ENCODE measurements at places on chromosomes 12 and 14.

DNA sequence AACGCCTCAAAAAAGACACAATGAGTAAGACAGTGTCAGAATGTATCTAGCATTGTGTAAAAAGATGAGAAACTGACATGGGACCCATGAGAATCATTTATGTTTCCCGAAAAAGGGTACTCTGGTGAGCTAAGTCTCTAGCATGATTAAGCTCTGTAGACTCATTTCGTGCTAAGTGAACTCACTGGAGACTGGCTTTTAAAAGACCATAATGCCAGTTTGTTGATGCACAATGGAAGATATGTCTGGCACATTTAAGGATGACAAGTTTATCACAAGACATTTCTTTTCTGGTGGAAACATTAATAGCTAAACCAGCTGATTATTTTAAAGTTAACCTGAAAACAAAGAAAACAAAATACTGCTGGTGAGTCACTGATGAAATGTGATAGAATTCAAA, 233.5 kb downstream of the SLC2A13 start:
- no peak for DNase-seq

DNA sequence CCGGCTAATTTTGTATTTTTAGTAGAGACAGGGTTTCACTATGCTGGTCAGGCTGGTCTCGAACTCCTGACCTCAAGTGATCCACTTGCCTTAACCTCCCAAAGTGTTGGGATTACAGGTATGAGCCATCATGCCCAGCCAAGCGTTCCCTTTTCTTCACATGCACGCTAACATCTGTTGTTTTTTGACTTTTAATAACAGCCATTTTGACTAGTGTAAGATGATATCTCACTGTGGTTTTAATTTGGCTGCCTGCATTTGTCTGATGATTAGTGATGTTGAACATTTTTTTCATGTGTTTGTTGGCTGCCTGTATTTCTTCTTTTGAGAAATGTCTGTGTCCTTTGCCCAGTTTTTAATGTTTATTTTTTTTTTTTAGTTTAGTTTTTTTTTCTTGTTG, 10.2 kb upstream of the YARS2 start:
- no peak for DNase-seq

DNA sequence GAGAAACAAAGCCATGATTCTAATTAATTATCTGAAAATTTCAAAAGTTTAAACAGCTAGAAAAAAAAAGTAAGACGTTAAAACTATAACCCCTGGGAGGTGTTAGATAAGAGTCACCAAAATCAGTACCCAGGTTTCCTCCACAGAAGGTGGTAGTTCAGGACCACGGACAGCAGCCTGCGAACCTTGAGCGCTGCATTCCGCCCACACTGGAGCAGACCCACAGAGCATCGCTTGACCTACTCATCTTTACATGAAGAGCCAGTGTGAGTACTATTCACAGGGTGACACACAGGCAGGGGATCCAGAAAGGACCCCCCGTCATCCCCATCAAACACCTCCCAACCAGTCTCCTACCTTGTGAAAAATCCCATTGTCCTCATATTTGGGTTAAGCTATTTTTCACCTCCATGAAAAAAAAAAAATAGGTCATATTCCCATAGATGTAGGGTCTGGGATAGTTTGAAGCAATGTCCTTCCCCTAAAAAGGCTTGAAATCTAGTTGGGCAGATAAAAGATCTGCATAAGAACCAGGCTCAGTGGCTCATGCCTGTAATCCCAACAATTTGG, 8.8 kb upstream of the CHGA start:
- DNase-seq: no peak

DNA sequence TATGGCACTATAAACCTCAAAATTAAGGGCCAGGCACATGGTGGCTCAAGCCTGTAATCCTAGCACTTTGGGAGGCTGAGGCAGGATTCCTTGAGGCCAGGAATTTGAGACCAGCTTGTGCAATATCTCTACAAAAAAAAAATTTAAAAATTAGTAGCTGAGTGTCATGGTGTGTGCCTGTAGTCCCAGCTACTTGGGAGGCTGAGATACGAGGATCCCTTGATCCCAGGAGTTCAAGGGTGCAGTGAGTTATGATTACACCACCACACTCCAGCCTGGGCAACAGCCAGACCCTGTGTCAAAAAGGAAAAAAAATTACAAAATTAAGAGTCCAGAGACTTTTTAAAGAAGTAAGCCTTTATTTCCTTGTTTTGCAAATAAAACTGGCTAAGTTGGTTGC, 1.8 kb upstream of the GCN1 start:
- DNase-seq: no peak

GRCh38 chr12:96101806-96102205, 66.4 kb upstream of the LTA4H start:
- no peak for DNase-seq

- DNase-seq: no peak
Observed at GRCh38 chr14:65100922-65101541, 1.3 kb downstream of the MAX start.

- DNase-seq: peak; percentile 45
Observed at GRCh38 chr12:20369305-20370013, 1.1 kb downstream of the PDE3A start.

DNA sequence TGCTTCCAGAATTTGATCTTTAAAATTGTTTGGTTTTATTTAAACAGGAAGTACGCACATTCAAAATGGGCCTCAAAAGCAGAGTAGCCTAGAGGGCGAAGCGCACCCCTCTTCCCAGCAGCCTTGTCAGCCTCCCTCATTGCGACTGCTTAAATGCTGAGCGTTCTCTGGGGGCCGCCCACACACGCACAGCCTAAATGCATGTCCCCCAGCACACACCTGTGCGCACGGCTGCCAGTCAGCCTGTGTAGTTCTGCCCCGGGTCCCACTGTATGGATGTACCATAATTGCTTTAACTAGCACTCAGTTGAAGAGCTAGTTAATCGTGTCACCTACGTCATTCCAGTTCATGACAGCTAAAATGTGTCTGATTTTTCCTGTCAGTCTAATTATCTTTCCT, 79.3 kb downstream of the TESC start:
- DNase-seq: no peak

- DNase-seq: peak; percentile 75
Observed at GRCh38 chr12:117155278-117156060, 34.8 kb downstream of the FBXO21 start.

DNA sequence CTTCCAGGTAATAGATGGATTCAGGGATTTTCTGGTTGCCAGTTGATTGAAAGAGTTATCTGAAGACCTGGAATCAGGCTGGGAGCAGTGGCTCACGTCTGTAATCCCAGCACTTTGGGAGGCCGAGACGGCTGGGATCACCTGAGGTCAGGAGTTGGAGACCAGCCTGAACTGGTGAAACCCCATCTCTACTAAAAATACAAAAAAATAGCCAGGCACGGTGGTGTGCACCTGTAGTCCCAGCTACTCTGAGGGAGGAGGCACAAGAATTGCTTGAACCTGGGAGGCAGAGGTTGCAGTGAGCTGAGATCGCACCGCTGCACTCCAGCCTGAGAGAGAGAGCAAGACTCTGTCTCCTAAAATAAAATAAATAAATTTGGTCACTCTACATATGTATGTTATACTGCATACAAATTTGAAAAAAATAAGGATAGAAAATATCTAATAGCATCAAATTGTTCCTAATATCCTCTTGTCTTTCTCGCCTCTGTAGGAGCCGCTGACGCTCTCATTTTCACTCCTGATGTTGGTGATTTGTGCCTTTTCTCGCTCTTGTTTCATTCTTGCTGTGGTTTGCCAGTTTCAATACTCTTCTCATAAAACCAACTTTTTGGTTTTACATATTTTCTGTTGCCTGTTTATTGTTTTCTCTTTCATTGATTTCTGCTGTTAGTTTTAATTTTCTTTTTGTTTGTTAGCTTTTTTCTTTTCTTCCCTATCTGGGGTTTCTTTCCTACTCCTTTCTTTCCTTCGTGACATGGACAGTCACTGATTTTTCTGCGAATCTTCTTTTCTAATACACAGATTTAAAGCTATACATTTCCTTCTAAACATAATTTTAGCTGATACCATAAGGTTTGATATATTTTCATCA, 23.8 kb upstream of the PLD4 start:
- no peak for DNase-seq

DNA sequence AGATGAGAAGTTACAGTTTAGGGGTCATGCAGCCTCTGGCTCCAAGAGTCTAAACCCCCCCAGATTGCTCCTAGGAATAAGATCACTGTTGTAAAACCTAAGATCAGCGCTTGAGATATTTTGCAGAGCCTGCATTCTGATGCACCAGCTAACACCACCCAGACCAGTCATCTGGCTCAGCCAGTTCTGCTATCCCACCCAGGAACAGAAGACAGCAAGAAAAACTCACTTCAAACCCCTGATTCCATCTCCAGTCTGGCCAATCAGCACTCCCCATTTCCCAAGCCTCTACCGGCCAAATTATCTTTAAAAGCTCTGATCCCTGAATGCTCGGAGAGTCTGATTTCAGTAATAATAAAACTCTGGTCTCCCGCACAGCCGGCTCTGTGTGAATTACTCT, 158.6 kb downstream of the ZNF664 start:
- no peak for DNase-seq

- no peak for DNase-seq
Observed at GRCh38 chr14:25826105-25826504, 771.7 kb downstream of the NOVA1 start.

DNA sequence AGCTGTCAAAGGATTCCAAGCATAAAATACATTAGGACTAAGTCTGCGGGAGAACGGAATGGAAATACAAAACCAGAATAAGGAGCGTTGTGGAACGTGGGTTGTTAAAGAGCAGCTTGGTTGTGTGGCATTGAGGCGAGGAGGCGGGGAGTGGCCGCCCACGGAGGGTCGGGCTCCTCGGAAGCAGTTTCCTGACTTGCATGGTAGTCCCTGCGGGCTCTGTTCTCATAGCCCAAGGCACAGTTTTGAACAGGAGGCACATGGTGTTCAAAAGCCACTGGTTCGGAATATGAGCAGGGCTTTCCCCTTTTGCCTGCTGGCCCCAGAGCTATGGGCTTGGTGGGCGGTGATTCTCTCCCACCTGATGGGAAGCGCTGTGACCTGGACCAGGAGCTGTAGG, 12.2 kb downstream of the DDX51 start:
- DNase-seq: no peak

DNA sequence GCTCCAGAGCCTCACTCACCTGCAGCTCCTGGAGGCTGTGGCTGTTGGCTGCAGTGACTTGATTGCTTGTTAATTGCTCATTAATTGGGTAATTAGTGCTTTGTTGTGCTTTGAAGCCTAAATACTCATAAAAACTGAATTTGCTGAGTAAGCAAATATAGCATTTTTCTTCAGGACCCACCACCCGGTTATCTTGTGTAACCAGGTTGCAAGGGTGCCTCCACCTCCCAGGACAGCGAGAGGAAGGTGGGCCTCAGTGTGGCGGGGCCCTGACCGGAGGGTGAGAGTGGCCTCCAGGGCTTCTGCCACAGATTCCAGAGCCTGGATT, 48.7 kb downstream of the FBRSL1 start:
- no peak for DNase-seq

DNA sequence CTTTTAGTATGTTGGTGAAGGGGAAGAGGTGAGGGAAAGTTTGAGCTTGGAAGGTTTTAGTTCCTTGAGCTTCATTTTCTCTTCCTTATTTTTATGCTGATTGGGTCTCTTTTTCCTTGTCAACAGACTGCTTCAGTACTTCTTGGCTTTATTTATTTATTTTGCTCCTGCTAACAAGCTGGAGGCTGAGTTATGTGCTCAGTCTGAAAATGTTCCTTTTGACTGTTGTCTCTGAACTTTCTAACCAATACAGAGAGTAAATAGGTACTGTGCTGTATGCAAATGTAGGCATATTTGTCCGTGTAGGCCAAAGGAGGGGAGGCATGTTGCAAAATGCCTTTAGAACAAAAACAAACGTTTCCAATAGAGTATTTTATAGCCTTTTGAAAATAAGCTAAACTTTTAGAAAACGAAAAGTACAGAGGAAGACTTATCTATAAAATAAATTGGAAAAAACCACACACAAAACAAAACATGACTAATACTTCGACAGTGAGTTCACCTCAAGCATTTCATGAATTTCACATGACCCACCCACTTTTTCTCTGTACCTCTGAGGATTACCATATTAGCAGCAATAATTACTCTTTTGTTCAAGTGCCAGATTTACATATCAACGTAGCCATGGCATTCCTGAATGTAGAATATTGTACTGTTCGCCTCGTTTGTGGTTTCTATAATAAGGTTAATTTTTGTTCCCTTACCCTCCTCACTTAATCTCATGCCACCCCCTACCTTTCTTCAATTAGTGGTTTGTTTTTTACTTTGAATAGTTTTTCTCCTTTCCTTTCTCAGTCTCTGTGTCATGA, 4.7 kb upstream of the CREBL2 start:
- DNase-seq: no peak

- no peak for DNase-seq
Observed at GRCh38 chr12:66199831-66200509, 11.0 kb downstream of the IRAK3 start.

GRCh38 chr12:65157091-65157490, 12.3 kb upstream of the LEMD3 start:
- DNase-seq: no peak

- no peak for DNase-seq
Observed at GRCh38 chr14:44979273-44979672, 17.3 kb downstream of the TOGARAM1 start.

- no peak for DNase-seq
Observed at GRCh38 chr12:124480469-124481256, 86.7 kb downstream of the NCOR2 start.

DNA sequence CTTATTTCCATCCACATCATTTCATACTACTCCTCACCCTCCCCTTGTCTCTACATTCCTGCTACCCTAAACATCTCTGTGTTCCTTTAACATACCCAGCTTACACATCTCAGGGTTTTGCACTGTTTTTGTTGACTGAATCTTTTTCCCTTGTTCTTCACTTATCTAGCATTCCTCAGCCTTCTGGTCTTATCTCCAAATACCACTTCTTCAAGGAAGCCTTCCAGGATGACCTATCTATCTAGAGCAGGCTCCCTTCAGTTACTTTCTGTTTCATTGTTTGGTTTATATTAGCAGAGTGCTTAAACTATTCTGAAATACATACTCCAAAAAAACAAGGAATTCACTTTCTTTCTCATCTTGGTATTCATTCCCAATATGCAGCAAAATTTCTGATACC, 353.1 kb downstream of the NAV3 start:
- no peak for DNase-seq

DNA sequence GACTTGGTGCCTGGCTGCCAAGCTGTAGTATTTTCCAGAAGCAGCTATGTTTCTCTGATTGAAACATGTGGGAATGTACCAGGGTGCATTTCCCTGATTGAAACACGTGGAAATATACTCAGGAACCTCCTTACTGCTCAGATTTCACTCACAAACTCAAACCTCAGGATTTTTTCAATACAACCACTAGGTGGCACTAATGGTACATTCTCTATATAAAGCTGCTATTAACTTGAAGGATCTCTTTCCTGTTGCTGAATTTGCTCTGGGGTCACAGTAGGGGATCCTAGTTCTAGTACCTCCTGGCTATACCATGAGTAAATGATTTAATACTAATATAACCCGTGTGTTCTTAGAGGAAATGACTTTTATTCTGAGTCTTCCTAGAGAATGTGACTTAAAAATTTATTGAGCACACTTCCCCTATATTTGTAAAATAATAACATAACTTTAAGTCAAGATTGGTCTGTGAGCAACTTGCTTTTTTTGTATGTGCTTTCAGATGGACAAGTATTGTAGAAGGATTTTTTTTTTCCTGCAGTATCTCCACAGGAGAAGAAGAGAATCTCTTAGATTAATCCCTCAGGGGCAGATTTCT, 173.8 kb upstream of the MIS18BP1 start:
- peak; percentile 18 for DNase-seq

GRCh38 chr14:105468621-105469241, 5.9 kb upstream of the CRIP2 start:
- no peak for DNase-seq

GRCh38 chr12:78698747-78699146, 165.8 kb upstream of the SYT1 start:
- DNase-seq: no peak
